ENCODE measurements at places on chromosomes 4 and X.

- no peak for DNase-seq
Measured at GRCh38 chr4:146190456-146190855, 14.9 kb downstream of the LSM6 start.

DNA sequence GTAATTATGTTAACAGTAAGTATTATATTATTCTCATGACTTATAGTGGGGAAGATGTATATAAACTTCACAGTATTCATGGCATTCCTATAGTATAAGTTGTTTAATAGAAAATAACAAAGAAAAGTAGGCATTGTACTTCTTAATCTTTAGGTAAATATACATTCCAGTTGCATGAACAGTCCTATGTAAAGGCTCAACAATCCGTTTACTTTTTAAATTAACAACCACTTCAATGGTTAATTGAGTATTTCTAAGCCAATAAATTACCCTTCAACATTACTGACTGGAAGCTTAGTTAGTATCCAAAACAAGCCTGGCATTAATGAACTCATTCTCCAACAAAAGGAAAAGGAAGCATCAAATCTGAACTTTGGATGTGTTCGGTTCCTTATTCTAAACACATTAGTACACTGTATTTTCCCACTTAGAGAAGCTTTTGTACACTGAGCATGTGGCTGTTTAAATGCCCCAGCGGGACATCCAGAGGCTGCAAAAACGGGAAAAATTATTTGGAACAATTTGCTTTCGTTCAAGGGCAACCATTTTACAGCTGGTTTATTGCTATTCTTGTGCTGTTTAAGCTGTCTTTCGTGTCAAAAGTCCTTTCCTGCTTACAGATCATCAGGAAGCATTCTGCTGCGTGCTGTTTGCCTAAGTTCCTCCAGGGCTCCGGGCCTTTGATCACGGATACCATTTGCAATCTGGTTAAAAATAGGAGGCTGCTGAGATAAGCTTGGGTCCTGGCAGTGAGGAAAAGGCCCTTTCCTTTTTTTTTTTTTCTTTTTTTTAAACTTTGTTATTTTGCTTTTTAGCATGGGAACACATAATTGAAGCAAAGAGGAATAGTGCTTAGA, 460.3 kb downstream of the SPRY1 start:
- DNase-seq, result no peak

DNA sequence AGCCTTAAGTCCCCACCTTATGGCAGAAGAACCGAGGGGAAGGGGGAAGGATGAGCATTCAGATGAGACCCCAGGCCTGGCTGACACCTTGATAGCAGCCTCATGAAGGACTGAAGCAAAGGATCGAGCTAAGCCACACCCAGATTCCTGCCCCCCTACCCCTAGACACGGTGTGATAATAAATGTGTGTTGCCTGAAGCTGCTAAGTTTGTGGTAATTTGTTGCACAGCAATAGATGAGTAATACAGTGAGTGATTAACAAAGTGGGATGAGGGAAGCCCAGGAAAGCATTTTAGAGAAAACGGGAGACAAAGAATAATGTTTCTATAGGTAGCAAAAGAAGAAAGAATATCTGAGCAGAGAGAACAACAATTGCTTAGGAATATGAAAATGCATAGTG, 404.2 kb downstream of the MID1IP1 start:
- DNase-seq, result no peak

GRCh38 chrX:146243041-146243440, 425.4 kb downstream of the SLITRK2 start:
- DNase-seq, result no peak

- no peak for DNase-seq
Measured at GRCh38 chr4:40423735-40424134, 88.6 kb downstream of the CHRNA9 start.

GRCh38 chr4:174056959-174057358, 226.5 kb downstream of the FBXO8 start:
- DNase-seq, result no peak

- peak; percentile 5 for DNase-seq
Measured at GRCh38 chrX:97399400-97399799, 515.7 kb downstream of the RPA4 start.

GRCh38 chrX:103549916-103550315, 30.6 kb upstream of the RAB40A start:
- no peak for DNase-seq

- no peak for DNase-seq
Measured at GRCh38 chr4:184473499-184474262, 669 bp downstream of the IRF2 start.
